ENCODE measurements at places on chromosomes 5 and 9.

- DNase-seq: no peak
Observed at GRCh38 chr5:34517249-34517648, 138.9 kb upstream of the RAI14 start.

GRCh38 chr9:88011005-88011766 lies 36.9 kb upstream of the CDK20 start:
- DNase-seq: no peak

DNA sequence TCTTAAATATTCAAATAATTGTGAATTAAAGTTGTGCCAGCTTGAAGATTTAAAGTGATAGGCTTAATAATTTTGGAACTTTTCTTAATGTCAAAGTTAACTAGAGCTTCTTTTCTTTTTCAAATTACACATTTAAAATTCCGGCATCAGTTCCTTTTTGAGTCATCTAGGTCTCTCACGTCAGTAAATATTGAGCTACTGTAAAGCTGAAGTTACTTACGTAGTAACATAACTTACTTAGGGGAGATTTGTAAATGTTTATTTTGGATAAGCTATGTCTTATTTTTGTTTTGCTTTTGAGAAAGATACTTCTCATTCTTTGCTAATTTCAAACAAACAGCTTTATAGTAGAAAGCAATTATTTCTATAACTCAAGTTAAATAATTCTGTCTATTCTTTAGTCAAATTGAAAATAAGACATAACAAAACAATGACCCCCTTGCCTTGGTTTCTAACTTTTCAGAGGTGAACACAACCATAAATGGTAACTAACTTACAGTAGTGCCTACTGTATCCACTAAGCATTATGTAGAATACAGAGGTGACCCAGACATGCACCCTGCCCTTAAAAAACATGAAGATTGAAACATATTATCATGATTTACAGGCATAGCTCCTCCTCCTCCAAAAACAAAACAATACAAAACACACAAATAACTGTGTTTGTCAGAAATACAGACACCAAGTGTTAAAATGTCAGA lies 29.8 kb downstream of the CD274 start:
- no peak for DNase-seq

GRCh38 chr9:3014178-3014577 lies 170.3 kb upstream of the PUM3 start:
- no peak for DNase-seq

GRCh38 chr5:39513236-39513635 lies 88.5 kb upstream of the DAB2 start:
- no peak for DNase-seq

- no peak for DNase-seq
Observed at GRCh38 chr5:588406-588995, 23.6 kb upstream of the CEP72 start.

GRCh38 chr5:54484219-54484894 lies 28.9 kb downstream of the HSPB3 start:
- no peak for DNase-seq

- no peak for DNase-seq
Observed at GRCh38 chr9:117278471-117279035, 136.3 kb downstream of the ASTN2 start.

GRCh38 chr5:164233791-164234190 lies 728.4 kb downstream of the MAT2B start:
- DNase-seq: no peak

- peak; percentile 39 for DNase-seq
Observed at GRCh38 chr5:180209137-180209581, at the start of gene RASGEF1C. Gene RASGEF1C, minus strand, starts transcription at chr5:180209211. Its CDS starts 71,159 bp downstream, at chr5:180138052.

- DNase-seq: no peak
Observed at GRCh38 chr5:112684737-112685136, 52.9 kb upstream of the APC start.

- no peak for DNase-seq
Observed at GRCh38 chr9:103068753-103069152, 73.6 kb downstream of the CYLC2 start.

- no peak for DNase-seq
Observed at GRCh38 chr9:87564791-87565241, 67.1 kb downstream of the DAPK1 start.

DNA sequence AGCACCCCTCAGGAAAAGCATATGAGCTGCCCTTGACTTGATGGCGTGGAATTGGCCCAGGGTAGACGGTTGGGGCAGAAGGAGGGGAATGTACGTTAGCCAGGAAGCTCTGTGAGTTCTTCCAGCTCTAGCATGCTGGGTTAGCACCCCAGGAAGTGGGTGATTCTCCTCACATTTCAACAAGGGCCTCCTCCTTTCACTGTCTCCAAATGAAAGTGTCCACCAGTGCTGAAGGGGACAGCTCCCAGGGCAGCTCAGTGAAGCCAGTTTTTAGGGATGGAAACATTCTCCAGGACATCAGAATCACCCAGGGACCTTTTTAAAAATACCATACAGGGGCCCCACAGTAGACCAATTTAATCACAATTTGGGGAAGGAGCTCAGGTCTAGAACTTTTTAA lies 17.2 kb upstream of the AFAP1L1 start:
- no peak for DNase-seq

GRCh38 chr5:59241119-59241518 lies 652.4 kb downstream of the PDE4D start:
- DNase-seq: no peak

- no peak for DNase-seq
Observed at GRCh38 chr5:157358871-157359270, 92.9 kb downstream of the CYFIP2 start.

GRCh38 chr9:135908093-135908753 lies 877 bp upstream of the CAMSAP1 start:
- DNase-seq: no peak

- DNase-seq: no peak
Observed at GRCh38 chr9:130905125-130905901, 8.7 kb upstream of the QRFP start.

DNA sequence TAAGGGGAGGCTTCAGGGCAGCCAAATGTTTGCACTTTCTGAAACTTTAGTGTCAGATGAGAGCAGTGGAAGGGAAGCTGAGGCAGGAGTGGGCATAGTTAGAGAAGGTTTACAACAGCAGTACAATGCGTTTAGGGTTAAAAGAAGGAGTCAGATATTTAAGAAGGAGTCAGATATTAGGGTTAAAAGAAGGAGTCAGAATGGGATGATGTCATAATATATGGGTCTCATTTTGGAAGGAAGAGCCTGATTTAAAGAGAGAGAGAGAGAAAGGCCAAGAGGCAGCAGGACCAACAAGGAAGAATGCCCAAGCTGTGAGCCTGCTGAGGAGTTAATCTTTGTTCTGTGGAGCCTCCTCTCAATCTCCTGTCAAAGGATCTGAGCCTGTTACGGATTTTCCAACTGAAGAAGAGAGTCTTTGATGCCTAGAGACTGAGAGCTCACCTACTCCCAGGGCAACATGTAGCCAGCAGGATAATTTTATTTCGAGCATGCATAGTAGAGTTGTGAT lies 9.5 kb downstream of the ISL1 start:
- no peak for DNase-seq

DNA sequence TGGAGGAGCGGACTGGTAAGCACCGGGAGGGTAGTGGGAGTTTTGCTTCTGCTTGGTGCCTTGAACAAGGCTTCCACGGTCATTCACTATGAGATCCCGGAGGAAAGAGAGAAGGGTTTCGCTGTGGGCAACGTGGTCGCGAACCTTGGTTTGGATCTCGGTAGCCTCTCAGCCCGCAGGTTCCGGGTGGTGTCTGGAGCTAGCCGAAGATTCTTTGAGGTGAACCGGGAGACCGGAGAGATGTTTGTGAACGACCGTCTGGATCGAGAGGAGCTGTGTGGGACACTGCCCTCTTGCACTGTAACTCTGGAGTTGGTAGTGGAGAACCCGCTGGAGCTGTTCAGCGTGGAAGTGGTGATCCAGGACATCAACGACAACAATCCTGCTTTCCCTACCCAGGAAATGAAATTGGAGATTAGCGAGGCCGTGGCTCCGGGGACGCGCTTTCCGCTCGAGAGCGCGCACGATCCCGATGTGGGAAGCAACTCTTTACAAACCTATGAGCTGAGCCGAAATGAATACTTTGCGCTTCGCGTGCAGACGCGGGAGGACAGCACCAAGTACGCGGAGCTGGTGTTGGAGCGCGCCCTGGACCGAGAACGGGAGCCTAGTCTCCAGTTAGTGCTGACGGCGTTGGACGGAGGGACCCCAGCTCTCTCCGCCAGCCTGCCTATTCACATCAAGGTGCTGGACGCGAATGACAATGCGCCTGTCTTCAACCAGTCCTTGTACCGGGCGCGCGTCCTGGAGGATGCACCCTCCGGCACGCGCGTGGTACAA lies 556 bp downstream of the PCDHGC3 start:
- DNase-seq: no peak

- DNase-seq: no peak
Observed at GRCh38 chr5:112355058-112355685, 63.9 kb downstream of the EPB41L4A start.

GRCh38 chr5:178377583-178378270 lies 145.1 kb upstream of the PHYKPL start:
- no peak for DNase-seq

DNA sequence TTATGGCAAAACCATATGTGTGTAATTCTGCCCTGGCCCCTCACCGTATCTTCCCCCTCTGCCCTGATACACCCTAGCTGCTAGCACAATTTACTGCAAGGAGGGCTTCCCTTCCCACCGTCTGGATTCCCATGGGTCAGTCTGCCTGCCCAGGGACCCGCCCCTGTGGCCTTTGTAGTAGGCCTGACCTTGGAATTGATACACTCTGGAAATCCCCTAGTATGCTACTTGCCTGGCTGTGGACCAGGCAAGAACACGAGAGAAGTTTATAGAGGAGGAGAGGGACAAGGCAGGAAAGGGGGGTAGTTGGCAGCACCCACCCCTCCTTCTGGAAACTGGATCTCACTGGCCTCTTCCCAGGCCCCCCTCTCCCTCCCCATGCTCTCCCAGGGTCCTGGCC lies 115.8 kb upstream of the CCL21 start:
- no peak for DNase-seq

DNA sequence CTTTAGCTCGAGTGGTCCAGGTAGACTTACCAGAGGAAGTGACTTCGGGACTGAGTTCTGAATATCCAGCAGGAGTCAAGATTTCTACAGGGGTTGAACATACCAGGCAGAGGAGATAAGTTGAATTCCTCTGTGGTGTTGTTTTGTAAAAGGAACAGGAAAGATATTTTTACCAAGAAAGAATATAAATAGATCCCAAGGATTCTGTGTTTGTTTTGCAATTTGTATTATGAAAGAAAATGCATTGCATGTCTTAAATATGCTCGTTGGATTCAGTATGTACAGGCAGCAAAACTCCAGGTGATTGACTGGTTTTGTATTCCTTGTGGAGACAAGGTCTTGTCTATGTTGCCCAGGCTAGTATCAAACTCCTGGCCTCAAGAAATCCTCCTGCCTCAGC lies 197.8 kb downstream of the FRMD3 start:
- no peak for DNase-seq

DNA sequence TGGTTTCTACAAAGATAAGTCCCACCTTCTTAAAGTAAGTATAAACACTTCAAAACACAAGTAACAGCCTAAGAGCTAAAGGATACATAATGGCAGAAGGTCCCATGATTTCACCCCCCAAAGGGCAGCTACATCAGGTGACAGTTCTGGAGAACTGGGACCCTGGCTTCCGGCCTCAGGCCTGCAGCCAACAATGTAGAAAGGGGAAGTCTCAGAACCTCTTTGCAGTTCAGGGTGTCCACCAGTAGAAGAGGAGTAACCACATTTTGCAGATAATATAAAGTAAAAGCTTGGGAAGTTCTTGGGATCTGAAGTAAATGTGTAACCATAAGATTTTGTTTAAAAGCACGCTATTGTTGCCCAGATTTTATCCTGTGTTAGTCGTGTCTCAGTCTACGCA lies 267.4 kb upstream of the VLDLR start:
- no peak for DNase-seq

DNA sequence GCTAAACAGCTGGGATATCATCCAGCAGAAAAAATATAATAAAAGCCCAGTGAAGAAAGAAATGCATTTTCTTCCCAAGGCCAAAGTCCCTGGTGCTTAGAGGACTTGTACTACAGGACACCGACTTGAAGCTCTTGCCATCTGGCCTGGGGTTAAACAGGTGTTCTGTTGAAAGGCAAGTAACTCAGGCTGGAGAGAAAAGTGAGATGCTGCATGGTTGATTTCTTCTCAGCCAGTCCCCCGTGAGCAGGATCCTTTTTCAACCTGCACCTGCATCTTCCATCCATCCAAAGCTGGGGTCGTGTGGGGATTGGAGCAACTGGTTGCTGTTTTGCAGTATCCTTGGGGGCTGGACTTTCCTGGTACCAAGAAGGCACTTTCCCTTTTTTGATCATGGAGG lies 146.1 kb upstream of the RPS23 start:
- no peak for DNase-seq

- no peak for DNase-seq
Observed at GRCh38 chr9:80485420-80486250, 913.9 kb downstream of the TLE4 start.

GRCh38 chr9:95935861-95936578 lies 60.5 kb downstream of the ERCC6L2 start:
- no peak for DNase-seq

DNA sequence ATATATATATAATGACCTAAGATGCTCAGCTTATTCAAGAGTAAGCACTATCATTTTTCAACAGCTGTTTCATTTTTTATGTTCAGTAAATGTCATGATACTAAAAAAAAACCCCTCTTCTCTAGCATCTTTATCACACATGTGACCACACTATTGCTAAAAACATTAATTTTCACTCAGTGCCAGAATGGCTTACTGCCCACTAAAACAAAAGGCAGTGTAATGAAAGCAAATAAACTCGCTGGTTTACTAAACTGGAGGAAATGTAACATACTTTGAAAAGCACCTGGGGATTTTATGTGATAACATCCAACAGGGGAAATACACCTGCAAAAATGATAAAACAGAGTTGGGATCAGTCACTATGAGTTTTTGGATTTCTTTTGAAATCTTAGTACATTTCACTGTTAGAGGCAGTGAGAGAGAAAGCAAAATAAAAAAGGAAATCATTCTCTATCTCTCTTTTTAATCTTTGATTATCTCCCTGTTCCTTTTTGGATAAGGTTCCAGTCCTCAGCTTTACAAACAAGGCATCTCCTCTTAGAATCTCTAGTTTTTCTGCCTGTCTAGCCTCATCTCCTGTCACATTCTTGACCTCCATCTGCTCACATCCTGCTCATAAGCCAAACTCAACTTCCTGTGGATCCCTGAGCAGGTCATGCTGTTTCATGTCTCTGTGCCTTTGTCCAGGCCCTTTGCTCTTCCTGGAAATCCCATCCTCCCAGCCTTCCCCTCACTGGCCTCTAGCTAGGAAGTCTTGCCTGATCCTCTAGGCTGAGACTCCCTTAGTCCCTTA lies 338.0 kb downstream of the MAN2A1 start:
- DNase-seq: no peak

- no peak for DNase-seq
Observed at GRCh38 chr9:1875921-1876448, 139.2 kb upstream of the SMARCA2 start.

DNA sequence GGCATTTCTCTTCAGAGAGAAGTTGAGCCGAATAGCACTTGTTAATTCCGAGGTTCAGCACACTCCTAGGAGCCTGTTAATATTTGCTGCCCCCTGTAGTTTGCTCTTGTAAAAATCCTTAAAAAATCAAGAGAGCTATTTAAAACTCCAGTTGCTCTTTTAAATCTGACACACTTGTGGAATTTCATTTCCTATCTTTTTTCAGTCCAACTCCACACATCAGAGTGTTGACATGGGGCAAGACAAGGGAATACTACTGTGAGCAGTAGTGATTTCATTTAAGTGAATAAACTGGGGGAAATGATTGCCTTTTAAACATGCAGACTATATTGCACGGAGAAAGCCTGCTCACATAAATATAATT lies 1096.3 kb upstream of the DMAC1 start:
- no peak for DNase-seq

Measured in T-helper 2 cell (primary cell).